CD4-positive, alpha-beta memory T cell (primary cell): ENCODE measurements at places on chromosomes 1 and 21.

GRCh38 chr1:156148216-156148615, 5.2 kb upstream of the SEMA4A start:
- no peak for DNase-seq

GRCh38 chr1:199174336-199174735, 535.5 kb downstream of the PTPRC start:
- DNase-seq: no peak

- no peak for DNase-seq
These were observed 200.9 kb downstream of the DISC1 start for GRCh38 chr1:231827337-231828105.

DNA sequence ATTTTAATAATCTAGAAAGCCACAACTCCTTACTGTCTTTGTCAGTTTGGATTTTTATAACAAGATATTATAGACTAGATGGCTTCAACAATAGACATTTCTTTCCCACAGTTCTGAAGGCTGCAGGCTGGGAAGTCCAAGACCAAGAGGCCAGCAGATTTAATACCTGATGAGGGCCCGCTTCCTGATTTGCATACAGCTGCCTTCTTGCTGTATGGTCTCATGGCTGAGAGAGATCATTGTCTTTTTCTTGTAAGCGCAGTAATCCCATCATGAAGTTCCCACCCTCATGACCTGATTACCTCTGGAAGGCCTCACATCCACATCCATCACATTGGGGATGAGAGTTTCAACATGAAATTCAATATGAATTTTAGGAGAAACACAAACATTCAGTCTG, 9.8 kb downstream of the RPS6KC1 start:
- no peak for DNase-seq

DNA sequence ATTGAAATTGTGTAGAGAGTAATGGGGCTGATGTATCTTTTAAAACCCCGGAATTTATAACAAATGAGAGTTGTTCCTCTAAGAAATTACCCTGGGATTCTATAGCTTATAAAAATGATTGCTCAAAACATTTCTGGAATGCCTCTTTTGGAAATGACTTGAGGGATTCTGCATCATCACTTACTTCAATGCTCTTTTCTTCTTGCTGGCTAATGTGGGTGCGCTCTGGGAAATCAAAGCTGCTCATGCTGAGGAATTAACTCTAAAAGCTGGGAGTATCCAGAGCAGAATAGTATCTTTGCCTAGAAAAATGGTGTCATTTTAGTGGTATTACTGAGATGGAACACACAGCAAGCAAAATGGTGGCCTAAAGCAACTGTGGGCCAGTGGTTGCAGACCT, 23.0 kb upstream of the TBX15 start:
- no peak for DNase-seq

DNA sequence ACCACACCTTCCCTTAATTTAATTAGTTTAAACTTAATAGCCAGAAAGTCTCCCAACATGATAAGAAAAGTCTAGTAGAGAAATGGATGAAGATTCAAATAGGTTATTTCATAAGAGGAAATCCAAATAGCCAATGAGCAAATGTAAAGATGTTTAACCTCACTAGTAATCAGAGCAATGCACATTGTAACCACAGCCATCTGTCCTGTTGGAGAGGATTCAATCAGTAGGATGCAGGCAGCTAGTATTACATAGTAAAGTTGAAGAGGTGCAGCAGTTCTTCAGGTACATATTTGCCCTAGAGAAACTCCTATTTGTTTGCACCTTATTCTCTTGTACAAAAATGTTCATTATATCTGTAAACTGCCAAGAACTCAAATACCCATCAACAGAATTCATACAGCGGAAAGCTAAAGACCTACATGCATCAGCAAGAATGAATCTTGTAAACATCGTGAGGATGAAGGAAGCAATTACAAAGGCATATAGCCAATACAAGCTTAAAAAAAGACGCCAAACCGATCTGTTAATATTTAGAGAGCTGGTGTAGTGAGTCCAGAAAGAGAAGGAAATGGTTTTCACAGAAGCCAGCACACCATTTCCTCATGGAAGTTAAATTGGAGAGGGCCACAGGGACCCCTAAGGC, 27.9 kb downstream of the DIP2A start:
- no peak for DNase-seq
